ENCODE measurements at places on chromosomes 1 and 21.

DNA sequence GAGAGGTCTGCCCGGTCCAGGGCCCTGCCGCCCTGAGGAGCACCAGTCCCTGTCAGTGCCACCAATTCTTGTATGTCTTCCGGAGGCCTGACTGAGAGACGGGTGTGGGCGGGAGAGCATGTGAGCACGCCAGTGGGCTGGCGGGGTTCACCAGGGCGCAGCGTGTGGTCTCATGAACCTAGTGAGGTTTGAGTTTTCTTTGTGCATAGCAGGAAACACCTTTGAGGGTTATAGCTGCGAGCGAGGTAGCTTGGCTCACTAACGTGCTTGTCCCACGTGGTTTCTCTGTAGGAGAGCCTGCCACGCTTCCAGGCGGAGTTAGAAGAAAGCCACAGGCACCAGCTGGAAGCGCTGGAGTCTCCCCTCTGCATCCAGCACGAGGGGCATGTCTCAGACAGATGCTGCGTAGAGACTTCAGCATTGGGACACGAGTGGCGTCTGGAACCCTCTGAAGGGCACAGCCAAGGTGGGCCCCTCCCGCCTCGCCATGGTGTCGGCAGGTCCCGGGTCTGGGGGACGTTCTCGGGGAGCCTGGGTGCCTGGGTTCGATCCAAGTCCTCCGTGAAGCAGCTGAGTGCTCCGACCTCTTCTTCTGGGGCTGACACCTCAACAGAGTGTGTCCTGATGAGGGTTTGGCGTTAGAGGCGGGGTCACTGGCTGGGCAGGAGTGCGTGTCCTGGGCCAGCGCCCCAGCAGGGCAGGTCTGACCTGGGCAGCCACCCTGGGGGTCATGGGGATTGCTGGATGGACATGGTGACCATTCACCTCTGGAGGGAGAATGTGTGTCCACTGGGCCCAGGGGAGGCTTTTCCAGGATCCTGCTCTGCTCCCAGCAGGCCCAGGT is 31.4 kb downstream of the PCNT start:
- no peak for DNase-seq

- DNase-seq = no peak
Measured at GRCh38 chr21:32088471-32088870, 190.4 kb downstream of the MIS18A start.

DNA sequence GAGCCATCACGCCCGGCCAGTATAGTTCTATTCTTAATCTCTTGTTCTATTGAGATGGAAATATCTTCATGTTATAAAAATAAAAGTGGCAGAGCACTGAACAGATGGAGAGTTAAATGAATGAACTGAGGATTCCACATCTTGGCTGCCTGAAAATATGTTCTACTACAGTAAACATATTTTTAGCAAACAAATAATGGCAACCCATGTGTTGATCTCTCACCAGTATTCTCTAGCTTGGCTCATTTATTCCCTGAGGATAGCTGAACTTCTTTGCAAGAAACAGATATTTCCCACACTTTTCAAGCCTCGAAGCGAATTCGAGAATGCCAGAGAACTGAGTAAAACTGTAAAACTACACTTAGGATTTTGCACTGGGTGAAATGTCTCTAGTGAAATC is 58.9 kb downstream of the DIRAS3 start:
- no peak for DNase-seq

DNA sequence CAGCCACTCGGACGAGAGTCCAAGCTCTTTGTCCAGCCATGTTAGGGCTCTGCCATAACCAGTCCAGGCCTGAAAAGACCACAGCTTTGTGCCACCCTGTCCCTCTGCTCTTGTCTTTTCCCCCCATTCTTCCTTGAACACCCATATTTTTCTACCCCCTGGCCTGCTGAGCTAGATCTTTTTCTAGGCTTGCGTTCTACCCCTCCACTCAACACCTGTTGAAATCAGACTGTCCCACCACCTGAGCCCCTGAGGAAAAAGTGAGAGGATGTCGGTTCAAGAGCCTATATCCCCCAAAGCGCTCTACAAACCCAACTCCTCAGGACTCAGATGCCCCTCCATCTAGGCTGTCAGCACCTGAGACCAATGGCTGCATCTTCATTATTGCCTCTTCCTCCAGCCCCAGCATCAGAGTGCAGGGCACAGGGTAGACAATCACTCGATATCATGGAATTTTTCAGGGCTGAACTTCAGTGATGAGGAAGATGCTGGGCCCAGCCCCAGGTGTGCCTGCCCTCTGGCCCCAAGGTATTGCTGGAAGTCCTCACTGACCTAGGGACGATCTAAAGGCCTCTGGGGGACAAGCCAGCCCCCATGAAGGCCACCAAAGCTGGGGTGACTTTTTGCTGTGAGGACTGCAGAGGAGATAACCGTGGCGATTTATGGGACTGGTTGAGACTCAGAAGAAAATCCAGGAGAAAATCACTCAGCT is 75.3 kb downstream of the CD247 start:
- DNase-seq = no peak

- no peak for DNase-seq
Measured at GRCh38 chr1:15219280-15220023, 27.6 kb upstream of the FHAD1 start.
